Foreskin keratinocyte (primary cell): ENCODE measurements at places on chromosomes 3 and 15. TPM values are rescaled to one million over a fixed set of nuclear protein-coding genes. Genes with fewer than 3 reads are reported as not detected.
A peak's percentile ranks its signal among the peaks of the same experiment; 100 is the strongest.

DNA sequence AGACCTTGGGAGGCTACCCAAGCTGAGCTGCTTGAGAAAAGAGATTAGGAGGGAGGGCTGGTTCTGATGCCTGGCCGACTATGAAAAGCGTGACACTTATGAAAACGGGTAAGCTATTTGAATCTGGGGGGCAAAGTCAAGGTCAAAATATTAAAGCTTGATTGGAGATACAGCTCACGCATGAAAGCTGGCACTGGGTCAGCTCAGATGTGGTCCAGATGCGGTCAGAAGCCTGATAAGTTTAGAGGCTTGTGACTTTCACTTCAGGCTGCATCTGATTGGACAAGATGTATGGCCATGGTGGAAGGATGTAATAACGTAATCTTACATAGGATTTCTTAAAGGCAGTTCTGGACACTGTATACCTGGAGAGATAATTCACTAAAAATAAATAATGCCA lies 690.3 kb downstream of the NTRK3 start:
- no peak for DNase-seq

GRCh38 chr3:16885593-16886302 lies 993 bp downstream of the PLCL2 start:
- no peak for DNase-seq

- DNase-seq = peak; percentile 77
Observed at GRCh38 chr3:24678421-24678865, 183.8 kb upstream of the THRB start.

DNA sequence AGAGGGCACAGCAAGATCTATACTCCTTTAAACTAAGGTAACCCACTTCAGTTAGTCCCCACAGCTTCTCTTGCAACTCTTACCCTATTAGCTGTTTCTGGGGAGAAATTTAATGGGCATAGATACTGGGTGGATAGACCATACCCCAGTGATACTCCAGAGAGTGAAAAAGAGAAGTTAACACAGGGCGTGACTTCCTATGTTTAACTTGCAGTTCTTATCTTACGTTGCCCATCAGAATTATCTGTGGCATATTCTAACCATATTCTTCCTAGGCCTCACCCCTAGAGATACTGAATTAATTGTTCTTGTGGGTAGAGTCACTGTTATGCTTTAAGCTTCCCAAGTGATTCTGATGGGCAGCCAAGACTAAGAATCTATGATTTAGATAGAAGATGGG lies 485.4 kb upstream of the TPRG1 start:
- DNase-seq = no peak

GRCh38 chr15:37289109-37289765 lies 188.9 kb upstream of the MEIS2 start:
- DNase-seq = no peak

DNA sequence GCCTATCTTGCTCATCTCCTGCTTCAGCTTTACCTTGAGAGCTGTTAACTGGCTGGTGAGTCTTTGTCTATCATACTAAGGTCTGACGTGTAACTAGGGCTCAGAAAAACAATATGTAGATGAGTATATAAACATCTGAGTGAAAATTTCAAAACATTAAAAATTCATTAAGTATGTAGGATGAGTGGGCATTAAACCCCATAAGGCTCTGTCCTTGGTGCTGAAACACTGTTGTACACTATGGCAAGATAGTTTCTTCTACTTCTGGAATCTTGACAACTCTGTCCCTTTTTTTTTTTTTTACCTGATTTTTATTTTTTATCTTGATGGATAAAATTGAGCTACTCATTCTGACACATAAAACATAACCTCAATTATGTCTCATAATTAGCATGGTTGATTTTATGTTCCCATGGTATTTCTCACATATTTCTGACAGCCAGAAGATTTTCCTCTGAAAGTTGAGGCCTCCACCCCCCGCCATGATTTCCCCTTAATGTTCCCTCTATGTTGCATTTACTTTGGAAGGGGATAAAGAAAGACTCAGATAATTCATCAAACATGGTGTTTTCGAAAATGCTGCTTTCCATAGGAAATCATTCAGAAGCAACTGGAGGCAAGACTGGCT lies 54.3 kb downstream of the DGKG start:
- no peak for DNase-seq

DNA sequence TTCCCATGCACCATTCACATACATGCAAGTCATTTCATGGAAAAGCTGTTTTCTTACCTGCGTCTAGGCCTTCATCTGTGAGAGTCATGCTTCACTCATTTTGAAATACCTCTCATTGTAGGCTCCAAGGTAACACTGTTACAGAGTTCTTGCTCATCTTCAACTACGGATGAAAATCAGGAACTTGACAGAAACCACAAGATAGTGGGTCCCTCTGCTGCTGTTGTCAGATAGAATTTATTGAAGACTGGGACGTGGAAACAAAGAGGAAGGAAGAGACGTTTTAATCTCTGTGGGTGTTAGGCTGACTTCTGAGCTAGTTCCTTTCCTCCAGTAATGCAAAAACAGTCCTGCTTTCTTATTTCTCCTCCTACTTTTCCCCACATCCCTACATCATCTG lies at the start of gene P2RY14:
Gene P2RY14, minus strand, starts transcription at position 313 of the 400 bp plus-strand sequence. CDS start 64,226 bp downstream, outside the sequence.
- DNase-seq = no peak

GRCh38 chr3:186442162-186442561 lies 80.1 kb upstream of the DGKG start:
- DNase-seq = no peak

DNA sequence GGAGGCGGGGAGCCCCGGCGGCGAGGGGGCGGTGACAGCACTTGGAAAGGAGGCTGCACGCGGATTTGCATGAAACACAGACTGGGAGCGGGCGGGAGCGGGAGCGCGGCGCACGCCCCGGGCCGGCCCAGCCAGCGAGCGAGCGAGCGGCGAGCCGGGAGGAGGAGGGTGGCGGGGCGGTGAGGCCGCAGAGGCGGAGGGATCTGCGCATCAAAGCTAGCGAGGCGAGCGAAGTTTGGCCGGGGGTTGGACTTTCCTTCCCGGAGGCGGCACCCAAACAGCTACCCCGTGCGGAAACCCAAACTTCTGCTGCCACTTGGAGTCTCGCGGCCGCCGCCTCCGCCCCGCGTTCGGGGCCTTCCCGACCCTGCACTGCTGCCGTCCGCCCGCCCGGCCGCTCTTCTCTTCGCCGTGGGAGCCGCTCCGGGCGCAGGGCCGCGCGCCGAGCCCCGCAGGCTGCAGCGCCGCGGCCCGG lies at the start of gene SMAD3:
Gene SMAD3, plus strand, starts transcription at position 72 of the 475 bp plus-strand sequence. CDS start 553 bp downstream, outside the sequence.
- DNase-seq = peak; percentile 89

DNA sequence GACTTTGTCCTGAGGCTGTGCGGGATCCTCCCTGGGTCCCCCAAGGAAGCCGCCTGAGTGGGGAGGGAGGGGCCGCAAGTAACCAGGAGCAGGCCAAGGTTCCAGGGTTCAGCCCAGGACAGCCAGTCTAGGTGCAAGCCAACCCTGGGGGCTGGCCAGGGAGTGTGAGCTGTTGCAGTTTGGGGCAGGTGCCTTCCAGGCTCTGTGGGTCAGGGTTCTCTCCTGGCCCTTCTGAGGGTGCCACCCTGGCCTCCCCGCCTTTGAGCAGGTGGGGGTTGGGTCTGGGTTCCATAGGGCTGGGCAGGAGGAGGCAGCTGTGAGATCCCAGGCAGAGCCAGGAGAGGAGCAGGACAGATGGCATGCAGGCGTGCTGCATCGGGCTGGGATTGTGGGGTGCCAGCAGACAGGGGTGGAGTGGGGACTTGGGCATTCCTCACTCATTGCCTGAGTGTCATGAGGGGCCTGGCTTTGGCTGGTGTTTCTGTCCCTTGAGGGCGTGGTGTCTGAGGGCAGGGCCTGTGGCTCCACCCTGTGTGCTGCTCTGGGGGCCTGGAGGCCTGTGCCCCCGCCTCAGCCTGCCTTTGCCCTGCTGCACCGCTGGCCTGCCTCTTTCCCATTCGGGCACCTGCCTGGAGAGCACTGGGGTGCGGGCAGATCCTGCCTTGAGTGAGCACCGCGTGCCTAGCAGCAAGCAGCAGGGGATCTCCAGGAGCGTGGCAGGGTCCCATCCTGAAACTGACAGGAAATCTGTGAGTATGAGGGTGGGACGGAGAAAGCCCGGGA lies 18.4 kb downstream of the KLF13 start:
- DNase-seq = no peak

- no peak for DNase-seq
Observed at GRCh38 chr15:48858401-48858800, 19.5 kb upstream of the EID1 start.

DNA sequence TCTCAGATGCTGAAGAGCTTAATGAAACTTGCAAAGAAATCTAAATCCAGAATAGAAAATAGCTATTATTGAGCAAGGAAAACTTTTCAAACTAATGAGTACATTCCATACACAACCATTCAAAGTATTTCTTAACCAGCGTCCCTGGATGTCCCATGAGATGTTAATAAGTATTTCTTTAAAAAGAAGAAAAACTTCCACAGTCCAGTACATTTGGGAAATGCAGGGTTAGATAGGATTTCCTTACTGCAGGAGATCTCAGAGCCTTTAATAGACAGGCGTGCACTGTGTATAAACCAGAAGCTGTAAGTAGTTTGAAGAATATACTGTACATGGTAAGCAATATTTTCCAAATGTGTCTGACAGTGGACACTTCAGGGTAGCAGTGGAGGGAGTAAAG lies 29.6 kb upstream of the BHLHE40 start:
- DNase-seq = no peak

DNA sequence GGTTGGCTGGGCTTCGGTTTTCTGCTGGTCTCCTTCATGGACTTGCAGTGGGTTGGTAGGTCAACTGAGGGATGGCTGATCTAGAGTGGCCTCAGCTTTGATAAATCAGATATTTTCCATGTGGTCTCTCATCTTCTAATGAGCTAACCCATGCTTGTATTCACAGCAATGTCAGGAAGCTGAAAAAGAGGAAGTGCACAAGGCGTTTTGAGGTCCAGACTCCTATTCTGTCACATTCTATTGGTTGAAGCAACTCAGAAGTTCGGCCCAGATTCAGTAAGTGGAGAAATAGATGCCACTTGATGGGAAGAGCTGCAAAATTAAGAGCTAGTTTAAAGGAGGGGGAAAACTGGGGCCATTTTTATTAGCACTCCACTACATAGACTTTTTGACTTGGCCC lies 361.2 kb downstream of the DIPK2A start:
- DNase-seq = no peak

DNA sequence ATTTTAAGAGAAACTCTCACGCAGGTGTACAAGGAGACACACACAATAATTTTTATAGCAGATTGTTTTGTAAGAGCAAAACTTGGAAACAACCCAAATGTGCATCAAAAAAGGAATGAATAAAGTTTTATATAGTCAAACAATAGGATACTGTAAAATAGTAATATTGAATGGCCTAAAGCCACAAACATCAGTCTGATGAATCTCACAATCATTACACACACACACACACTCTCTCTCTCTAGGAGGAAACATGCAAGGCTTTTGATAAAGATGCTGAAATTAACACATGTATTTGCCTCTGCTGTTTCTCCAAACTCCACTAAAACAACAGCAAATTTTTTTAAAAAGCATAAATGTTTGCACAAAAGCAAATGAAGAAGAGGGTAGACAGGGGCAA lies 37.3 kb downstream of the ADIPOQ start:
- DNase-seq = no peak

DNA sequence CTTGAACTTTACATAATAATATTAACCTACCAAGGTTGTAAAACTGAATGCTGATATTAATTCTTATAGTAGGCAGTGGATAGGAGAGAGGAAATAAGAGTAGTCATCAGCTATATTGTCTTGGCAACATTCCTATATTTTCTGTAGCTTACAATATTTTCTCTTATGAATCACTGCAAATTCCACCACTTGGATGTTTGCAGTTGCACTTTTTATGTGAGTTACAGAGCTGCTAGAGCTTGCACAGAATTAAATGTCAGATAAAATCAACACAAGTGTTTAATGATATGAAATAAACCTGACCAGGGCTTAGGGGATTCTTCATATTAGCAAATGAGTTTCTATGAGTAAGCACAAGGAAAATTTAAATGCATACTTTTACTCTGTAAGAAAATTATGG lies 1710.1 kb downstream of the SI start:
- DNase-seq = peak; percentile 21

TMC3 gene
- not detected in 2 replicates for polyA plus RNA-seq

PTH1R gene
- not detected in 2 replicates for polyA plus RNA-seq

C15orf39 gene
- polyA plus RNA-seq = 15.2 and 19.7 TPM in 2 replicates

FES gene
- polyA plus RNA-seq = 0.69 and 1.5 TPM in 2 replicates

ARHGAP31 gene
- 0.90 and 1.1 TPM in 2 replicates for polyA plus RNA-seq

IL17RE gene
- 8.1 and 9.9 TPM in 2 replicates for polyA plus RNA-seq

GOLGA8Q gene
- polyA plus RNA-seq = not detected in 2 replicates

SLC22A14 gene
- polyA plus RNA-seq = 0.03 and 0.08 TPM in 2 replicates

SEC61A1 gene
- polyA plus RNA-seq = 185 and 203 TPM in 2 replicates

IMPG2 gene
- polyA plus RNA-seq = 0.01 TPM in 2 replicates

CACNA2D2 gene
- 0.02 TPM in 1 of 2 replicates, not detected in the other for polyA plus RNA-seq

PATL2 gene
- polyA plus RNA-seq = 0.18 and 0.19 TPM in 2 replicates
